ENCODE measurements at places on chromosomes 7 and 10. TPM values are rescaled to one million over a fixed set of nuclear protein-coding genes. Genes with fewer than 3 reads are reported as not detected.

Gene SLC26A3
- not detected for total RNA-seq

Gene SLC35G1
- total RNA-seq: 6.2 TPM

Gene CTNNA3
- not detected for total RNA-seq

Gene TAS2R41
- total RNA-seq: not detected

Gene SVIL
- 97.7 TPM for total RNA-seq

Gene ANXA8
- total RNA-seq: 1.5 TPM

Gene PTPRN2
- total RNA-seq: 2.5 TPM

Gene CCDC3
- 3.9 TPM for total RNA-seq

Gene PAPSS2
- total RNA-seq: 96.9 TPM

Gene ALOX5
- total RNA-seq: not detected

- no peak for DNase-seq
Observed at GRCh38 chr10:120783867-120784266, 67.3 kb upstream of the WDR11 start.

DNA sequence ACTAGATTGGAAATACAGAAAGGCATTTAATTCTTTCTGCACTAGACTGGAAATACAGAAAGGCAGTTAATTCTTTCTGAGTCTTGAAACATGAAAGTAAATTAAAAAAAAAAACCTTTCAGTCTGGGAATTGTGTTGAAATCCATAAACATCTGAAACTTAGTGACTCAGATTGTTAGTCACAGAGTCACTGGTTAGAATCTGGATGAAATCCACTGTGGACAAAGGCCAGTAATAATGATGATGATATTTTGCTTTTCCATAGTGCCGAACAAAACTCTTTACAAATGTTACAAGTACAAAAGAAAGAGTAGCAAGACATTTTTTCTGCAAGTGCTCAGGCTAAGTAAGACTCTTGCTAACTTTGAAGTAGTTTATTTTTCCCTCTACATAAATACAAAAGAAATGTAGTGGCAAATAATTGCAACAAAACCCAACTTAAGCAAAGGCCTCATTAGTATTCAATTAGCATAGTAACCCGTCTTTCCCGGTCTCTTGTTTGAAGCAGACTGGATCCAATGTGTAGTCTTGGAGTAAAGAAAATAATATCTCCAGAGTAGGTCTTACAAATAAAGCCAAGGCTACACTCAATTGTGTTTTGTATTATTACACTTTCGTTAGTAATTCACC is 5.8 kb upstream of the PRTFDC1 start:
- DNase-seq: peak; percentile 98

DNA sequence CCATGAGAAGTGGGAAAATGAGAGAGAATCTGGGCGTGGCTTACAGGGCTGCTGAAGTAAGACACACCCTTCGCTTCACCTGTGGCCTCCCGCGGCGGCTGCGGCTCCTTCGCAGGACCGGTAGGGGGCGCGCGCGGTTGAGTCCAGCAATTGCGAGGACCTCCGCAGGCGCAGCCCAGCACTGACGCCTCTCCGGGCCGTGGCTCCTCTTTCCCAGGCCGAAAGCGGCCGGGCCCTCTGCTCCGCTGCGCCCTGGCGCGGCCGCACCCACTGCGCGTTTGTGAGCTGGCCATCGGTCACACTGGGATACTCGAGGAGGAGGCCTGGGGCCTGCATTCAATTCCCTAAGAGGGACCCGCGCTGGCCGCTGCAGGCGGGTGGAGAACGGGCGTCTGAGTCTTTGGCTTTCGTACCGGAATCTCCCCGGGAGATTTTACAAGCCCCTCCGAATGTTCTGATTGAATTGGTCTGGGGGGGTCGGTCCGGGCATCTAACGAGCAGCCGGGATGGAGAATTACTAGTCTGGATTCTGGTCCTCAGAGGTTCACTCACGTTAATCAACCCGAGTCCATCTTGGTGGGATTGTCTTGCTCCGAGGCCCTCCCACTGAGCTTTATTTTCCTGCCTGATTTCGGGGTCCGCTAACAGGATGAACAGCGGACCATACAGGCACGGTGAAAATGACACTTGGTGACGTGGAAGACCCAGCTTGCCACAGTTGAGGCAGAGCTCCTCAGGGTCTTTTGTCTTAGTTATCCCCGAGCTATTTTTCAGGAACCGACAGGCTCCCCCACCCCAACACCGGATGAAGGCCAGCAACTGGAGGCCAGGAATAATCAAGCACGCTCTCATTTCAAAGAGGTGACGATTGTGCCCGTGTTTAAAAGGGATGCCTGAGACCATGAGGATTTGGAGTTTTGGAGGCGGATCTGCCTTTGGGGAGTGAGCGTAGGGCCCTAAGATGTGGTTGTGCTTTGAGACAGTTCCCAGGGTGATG is at the start of gene LRRD1:
TSS of gene LRRD1 (minus strand) at position 215 of the 997 bp plus-strand sequence. CDS start 13,940 bp downstream, outside the sequence.
- DNase-seq: peak; percentile 79

- no peak for DNase-seq
Observed at GRCh38 chr10:43231523-43232078, 35.3 kb downstream of the RASGEF1A start.

GRCh38 chr7:17456541-17456940 is 158.1 kb downstream of the AHR start:
- DNase-seq: peak; percentile 42

DNA sequence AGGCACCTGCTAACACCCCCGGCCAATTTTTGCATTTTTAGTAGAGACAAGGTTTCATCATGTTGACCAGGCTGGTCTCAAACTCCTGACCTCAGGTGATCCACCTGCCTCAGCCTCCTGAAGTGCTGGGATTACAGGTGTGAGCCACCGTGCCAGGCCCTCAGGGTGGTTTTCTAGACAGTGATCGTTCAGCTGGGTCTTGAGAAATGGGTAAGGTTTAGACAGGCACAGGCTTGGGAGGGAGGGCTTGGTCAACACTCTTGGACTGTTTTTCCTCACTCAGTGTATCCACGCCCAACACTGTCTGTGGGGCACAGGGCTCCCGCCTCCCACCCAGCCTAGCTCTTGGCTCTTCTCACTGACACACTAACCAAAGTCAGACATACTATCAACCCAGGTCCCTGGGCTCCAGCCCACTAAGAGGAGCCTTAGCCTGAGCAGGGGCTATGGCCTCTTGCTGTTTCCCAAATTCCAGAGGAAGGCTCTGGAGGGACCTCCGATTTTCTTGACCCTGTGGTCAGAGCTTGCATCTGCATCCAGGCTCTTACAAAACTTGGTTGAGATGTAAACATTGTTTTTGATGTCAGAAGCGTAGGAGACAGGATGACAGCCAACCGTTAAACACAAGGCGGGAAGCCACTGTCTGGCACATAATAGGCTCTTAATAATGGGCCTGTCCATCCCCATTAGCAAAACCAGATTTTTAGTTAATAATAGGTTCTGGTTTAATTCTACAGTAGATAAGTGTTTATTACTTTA is 143.9 kb downstream of the PRKAG2 start:
- DNase-seq: no peak

DNA sequence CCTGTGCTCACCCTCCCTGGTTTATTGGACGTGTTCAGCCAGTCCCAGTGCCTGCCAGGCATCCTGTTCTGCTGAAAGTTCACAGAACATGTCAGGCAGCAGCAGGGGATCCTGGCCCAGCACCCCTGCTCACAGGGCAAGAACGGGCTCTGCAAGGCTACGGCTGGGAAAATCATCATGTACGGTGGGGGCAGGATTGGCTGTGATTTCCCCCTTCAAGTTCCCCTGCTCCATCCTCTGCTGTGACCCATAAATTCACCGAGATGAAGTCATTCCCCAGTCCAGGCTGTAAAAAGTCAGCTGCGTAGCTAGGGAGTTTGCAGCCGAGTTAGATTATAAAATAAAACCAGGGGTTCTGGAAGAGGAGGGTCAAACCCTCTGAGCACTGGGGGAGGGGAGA is 484.1 kb upstream of the ZMIZ1 start:
- no peak for DNase-seq

DNA sequence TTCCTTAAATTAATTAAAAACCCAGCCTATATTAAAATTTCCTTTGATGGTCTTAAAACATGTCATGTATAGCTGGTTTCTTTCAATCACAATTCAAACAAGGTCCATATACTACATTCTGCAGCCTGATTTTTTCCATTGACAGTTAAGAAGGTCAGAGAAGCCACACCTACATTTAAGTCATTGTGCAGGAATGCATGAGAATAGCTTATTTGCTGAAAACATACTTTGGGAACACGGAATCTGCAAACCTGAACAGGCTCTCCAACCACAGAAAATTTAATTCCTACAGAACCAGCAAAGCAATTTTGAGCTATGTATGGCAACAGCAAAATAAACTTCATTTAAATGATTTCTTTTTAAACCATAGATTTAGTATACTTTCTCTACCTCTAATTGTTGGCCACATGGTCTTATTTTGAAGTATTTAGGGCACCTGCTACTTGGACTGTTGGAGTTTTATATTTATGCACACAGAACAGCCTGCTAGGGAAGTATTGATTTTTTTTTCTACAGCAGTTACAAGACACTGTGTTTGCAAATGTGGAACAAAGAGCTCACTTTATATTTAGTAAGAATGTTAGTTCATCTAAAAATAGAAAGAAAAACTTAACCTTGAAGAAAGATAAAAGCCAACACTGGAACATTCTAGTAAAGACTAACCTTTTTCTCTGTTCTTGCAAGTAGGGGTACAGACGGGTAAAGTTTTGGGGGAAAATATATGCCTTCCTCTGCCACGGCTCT is 240.9 kb upstream of the IMMP2L start:
- peak; percentile 45 for DNase-seq

GRCh38 chr7:158183431-158183830 is 404.2 kb downstream of the PTPRN2 start:
- no peak for DNase-seq

DNA sequence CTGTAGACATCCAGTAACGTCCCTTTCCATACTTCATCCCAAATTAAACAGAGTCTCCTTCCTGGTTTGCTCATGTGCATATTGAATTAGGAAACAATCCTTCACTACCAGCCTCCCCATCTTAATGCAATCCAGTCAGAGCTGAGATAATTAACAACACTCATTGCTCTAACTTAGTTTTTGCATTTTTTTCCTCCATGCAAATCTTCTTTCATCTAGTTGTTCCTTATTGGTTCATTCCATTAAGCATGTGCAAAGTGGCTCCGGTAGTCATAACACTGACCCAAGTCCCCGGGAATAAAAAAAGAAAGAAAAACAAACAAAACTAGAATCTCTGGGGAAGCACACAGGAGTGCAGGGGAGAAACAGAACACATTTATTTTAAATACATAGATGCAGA is 1176.1 kb downstream of the GATA3 start:
- no peak for DNase-seq

DNA sequence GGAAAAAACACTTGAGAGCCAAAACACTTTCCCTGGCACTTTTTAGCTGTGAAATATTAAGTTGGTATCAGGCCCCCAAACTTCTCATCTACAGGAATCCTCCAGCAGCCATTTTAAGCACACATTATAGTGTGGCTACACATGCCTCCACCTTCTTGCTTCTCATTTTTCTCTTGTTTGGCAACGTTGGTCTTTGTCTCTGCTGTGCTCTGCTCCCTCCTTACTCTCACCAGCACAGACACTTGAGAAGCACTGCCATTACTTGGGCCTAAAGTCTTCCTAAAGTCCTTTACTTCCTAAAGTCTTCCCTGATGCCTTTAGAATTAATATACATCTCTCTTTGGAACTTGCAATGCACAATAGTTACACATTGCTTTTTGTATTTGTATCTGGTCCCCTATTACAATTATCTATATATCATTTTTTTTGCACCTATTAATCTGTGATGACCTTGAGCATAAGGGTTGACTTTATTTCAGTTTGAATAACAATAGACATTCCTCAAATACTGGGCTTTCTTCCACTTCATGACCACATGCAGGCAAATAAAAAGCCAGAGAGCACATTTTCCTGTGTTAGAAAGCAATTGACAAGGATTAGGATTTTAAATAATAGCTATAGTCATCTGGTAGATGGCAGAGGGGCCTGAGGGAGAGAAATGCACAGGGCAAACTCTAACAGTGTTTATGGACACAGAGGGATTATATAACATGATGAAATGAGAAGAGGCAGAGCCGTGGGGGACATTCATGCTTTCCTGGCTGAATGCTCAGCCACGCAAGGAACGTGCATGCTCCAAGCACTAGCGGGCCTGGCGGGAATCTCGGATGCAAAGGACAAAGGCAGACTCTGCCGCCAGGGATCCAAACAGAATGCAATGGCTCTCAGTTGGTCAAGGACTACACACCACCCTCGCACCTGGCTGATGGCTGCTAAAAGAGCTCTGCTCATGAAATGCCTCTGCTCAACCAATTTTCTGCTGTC is 99.3 kb downstream of the CDC14C start:
- DNase-seq: no peak

- DNase-seq: no peak
Observed at GRCh38 chr7:101418694-101419093, 56.0 kb downstream of the COL26A1 start.

DNA sequence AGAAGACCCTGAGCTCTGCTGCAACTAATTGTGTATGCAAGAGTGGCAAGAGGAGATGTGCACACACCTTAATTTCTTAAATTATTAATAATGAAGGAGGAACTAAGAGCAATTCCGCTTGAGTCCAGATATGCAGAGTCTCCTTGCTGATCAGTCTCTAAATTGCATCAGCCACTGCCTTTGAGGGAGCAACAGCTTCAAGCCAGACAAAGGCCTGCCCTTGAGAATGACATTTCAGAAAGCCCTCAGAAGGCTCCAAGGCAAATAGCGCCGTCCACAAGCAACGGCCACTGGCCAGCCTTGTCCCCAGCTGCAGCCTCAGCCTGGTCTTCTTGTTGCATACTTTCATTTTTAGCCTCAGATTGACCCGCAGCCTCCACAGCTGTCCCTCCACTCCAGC is 110.6 kb upstream of the RNF32 start:
- no peak for DNase-seq

- DNase-seq: no peak
Observed at GRCh38 chr10:46014206-46014605, 16.2 kb downstream of the NCOA4 start.

- peak; percentile 11 for DNase-seq
Observed at GRCh38 chr10:125415006-125415633, 254.8 kb upstream of the CTBP2 start.

GRCh38 chr7:95976369-95977060 is 204.2 kb downstream of the DYNC1I1 start:
- DNase-seq: no peak

- no peak for DNase-seq
Observed at GRCh38 chr7:155881471-155882350, 69.4 kb upstream of the SHH start.

DNA sequence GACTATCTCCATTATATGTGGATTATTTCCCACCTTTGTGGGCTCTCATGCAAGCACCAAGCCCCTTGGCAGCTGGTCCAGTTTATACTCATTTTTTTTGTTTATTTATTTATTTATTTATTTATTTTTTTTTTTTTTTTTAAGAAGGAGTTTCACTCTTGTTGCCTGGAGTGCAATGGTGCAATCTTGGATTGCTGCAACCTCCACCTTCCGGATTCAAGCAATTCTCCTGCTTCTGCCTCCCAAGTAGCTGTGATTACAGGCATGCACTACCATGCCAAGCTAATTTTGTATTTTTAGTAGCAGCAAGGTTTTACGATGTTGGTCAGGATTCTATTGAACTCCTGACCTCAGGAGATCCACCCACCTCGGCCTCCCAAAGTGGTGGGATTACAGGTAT is 2.8 kb downstream of the PRTFDC1 start:
- DNase-seq: no peak

DNA sequence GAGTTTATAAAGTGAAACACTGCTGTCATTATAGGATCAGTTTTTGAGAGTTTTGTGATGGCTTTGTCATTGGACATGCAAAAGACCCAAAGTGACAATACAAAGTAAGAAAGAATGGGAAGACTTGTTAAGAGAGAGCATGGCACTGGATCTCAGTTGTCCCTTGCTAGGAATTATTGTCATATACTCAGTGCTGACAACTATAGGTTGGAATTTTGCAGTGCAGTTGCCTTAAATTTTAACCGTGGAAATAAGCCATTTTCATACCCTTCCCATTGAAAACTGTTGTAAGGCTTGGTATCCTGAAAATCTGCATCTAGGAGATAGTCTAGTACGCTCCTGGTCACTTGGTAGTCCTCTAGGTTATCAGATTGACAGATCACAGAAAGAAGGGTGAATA is 1156.7 kb downstream of the GATA3 start:
- peak; percentile 14 for DNase-seq
